Fibroblast of skin of left biceps (primary cell): ENCODE measurements at places on chromosomes 6 and 20.

GRCh38 chr6:30814146-30815040, 69.9 kb upstream of the DDR1 start:
- no peak for DNase-seq

DNA sequence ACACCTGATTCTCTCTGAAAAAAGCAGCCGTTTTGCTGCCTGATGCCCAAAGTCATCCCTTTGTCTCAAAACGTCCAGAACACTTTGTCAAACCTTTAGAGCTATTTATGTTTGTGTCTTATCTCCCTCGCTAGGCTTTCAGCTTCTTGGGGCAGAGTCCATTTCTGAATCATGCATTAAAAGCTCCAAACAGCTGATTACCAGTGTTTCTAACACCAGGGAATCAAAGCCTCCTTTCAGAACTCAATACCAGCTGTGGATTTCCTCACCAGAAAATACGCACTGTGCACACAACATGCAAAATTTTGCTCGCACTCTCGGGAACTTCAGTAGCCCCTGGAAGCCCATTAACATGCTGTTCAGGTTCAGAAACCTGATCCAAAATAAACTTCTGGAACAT, 333.3 kb downstream of the HACE1 start:
- DNase-seq, result no peak

GRCh38 chr20:24698189-24698588, 228.8 kb downstream of the SYNDIG1 start:
- DNase-seq, result no peak

- DNase-seq, result peak; percentile 48
Measured at GRCh38 chr6:141988954-141989705, 143.6 kb upstream of the GJE1 start.
